Glutamatergic neuron (in vitro differentiated cells): ENCODE measurements at places on chromosomes 3 and 15.

- DNase-seq = peak; percentile 52
These were observed 384.1 kb downstream of the PLOD2 start for GRCh38 chr3:145776782-145777408.

DNA sequence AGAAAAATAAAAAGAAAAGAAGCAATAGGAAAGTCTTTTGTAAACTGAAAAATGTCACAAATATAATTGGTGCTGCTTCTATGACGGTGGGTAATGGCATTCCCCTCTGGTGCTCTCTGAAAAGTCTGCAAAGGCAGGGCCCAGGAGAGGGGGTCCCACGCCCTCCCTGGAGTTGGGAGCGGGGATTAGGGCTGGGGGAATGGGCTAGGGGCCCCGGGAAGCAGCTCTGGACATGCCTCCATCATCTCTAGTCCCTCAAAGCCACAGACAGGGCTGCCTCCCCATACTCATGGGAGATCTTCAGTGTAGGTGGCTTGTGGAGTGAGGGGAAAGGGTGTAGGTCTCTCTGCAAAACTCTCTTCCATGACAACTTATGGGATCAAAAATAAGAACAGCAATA, 7.8 kb upstream of the RHCG start:
- no peak for DNase-seq

GRCh38 chr15:94602754-94603470, 371.6 kb downstream of the MCTP2 start:
- no peak for DNase-seq

DNA sequence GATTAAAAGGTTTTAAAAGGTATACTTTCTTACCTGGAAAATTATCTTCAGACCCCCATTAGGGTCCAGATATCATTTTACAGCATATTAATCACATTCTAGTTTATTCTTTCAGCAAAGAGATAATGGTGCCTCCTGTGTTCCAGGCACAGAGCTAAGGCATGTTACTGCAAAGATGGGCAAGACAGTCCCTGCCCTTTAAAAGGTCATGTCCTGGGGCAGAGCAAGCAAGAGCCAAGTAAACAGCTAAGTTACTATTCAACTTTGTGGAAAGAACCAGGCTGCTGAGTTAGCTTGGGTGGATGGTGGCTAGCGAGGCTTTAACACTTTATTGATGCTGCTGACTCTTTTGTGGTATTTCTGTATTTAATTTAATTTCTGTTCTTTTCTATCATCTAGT, 75.0 kb downstream of the LRRC28 start:
- DNase-seq = no peak

DNA sequence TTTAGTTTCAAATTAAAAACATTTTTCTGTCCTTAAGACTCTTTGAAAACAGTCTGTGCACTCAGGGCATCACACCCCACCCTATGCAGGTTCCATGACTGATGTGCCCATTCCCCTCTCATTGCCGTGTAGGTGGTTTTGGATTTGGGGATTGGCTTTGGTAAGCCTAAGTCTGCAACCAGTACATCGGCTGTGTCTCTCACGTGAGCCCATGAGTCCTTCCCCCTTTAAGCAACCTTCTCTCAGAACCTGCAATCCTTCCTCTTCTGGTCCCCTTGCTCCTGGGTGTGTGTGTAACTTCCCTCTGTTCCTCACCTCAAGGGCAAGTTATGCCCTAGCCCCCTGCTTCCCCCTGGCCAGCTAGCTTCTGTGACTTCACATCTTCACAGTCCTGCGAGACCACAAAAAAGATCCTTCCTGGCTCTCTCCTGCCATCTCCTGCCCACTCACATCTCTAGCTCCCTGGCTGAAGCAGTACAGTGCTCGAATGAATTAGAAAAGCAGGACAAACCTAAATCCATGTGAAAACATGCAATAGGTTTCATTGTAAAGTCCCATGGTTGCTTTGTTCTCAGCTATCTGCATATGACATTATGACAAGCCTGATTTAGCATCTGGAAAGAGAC, 126.7 kb downstream of the UACA start:
- DNase-seq = no peak
